ENCODE measurements at places on chromosomes 2 and 18.

- DNase-seq: no peak
These were observed 1.6 kb upstream of the ROCK2 start for GRCh38 chr2:11346023-11346482.

DNA sequence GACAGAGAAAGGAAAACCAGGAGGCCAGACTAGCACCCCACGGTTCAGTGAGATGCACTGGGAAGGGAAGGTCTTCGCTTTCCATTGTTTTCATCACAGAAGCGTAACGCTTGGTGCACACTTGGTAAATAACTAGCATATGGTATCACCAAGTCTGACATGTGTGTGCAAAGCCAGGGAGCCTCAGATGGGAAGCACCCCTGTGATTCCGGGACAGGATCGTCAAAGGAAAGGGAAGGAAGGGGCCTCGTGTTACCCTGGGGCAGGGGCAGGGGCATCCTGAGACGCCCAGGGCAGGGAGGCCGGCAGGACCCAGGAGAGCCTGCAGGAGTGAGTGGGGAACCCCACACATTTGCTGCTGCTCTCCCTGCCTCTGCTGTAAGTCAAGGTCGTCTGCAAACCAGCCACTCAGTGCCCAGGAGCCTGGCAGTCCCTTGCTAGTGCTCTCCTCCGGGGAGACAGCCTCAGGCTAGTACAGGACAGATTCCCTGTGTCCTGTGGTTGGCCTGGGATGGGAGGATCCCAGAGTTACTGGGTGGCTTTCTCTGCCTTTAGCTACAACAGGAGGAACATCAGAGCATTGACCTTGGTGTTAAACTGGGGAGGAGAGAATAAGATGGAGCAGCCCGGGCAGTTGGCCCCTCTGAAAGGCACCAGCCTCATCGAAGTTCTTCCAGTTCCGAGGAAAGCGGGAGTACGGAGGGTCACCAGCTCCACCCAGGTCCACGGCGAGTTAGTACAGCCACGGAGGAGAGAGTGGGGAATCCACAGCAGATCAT lies 192.5 kb downstream of the NDUFA10 start:
- no peak for DNase-seq

GRCh38 chr2:145690183-145690778 lies 1170.4 kb upstream of the ZEB2 start:
- DNase-seq: no peak

GRCh38 chr2:61900281-61900680 lies 5.2 kb upstream of the COMMD1 start:
- DNase-seq: no peak

DNA sequence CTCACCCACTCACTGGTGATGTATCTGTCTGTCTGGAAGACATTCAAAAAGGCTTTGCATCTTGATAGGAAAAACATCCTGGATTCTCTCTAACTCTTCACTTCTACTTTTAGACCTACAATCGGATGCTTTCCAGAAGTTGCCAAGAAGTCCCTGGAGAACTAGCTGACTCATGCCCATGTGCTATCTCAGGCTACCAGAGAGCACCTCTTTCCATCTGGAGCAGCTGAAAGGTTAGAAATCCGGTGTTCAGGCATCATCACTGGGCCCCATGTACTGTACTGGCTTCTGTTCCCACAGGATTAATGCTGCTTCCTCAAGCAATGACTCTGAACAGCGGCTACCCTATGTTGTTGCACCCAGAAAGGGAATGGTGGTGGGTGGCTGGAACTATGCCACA lies 259.0 kb downstream of the NBAS start:
- DNase-seq: no peak

DNA sequence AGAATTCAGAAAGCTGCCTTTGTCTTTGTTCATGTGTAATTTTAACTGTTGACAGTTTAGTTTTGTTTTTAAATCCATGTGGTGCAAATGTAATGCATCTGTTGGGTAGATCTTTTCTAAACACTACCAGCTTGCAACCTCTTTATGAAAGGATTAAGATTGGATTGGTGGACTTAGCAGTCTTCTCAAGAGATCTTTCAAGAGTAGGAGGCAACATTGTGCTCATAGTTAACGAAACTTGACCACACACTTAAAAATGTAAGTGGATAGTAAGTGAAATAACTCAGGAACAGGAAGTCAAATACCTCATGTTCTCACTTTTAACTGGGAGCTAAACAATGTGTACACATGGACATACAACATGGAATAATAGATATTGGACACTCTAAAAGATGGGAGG lies 579.0 kb downstream of the RIT2 start:
- no peak for DNase-seq

DNA sequence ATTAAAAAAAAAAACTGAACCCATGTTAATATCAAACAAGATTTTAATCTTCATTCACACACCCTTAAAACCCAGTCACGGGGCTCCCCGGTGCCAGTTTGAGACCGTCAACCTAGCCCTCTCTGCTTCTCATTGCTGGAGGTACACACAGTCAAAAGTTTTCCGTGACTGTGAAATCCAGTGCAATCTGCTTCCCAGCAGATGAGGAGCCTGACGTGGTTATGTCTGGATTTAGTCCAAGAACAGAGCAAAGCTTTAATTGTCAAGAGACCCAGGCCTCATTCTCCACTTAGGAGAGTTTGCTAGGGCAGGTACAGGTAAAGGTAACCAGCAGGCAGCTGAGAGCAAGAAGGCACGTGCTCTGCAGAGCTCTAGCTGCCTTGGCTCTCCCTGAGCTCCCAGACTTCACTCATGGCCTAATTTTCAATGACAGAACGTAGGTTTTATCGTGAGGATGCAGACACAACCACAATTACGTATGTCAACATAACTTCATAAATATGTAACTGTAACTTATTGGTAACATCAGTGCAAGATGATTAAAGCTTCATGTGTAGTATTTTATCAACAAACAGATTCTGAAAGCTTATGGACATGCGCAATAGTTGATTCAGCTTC lies 56.3 kb downstream of the SLC16A14 start:
- DNase-seq: no peak

GRCh38 chr2:15662579-15662978 lies 70.9 kb downstream of the DDX1 start:
- no peak for DNase-seq

DNA sequence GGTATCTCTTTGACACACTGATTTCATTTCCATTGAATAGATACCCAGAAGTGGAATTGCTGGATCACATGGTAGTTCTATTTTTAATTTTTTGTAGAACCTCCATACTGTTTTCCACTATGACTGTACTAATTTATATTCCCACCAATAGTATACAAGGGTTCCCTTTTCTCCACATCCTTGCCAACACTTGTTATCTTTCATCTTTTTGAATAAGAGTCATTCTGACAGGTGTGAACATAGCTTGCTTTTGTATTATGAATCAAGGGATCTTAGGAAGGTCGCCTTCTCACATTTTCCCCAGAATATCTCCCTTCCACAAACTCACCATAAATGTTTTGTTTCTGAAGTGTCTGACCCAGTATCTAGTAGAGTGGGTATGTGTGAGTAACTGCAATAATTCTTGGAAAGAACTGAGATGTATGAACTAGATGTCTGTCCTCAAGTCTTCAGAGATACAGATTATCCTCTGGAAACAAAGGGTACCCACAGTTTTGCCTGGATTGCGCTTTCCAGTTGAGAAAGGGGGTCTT lies 17.1 kb upstream of the SP3 start:
- no peak for DNase-seq

DNA sequence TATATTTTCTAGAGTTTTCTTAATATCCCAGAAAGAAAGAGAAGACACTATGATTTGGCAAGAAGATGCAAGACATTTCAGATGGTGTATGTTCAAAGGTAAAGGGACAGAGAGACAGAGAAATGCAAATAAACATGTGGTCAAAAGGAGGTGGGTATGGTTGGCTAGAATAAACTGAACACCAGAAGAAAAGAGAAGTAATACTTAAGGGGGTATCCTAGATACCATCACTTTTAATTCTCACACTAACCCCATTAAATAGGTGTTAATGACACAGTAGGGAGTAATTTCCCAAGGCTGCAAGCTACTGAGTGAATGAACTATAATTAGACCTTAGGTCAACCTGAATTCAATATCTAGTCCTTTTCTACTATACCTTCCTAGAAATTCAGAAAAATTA lies 111.2 kb upstream of the CD226 start:
- DNase-seq: no peak

- DNase-seq: no peak
These were observed 148.7 kb downstream of the AGAP1 start for GRCh38 chr2:235642446-235643098.

DNA sequence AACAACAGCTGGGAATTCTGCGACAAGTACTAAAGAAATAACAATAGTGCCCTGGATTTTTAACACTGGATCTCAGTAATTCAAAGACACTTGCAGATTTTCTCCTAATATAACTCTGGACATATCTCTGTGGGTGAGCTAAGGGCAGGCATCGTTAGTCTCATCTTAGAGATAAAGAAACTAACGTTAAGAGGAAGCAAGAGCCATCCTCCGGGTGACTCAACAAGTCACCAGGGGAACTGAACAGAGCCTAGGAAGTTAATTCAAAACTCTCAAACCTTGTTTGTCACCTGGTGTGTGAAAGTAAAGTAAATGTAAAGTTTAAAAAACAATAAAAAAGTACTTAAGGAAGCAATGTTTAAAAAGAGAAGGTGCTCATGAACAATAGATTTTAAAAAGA lies 41.6 kb upstream of the NRP2 start:
- no peak for DNase-seq

DNA sequence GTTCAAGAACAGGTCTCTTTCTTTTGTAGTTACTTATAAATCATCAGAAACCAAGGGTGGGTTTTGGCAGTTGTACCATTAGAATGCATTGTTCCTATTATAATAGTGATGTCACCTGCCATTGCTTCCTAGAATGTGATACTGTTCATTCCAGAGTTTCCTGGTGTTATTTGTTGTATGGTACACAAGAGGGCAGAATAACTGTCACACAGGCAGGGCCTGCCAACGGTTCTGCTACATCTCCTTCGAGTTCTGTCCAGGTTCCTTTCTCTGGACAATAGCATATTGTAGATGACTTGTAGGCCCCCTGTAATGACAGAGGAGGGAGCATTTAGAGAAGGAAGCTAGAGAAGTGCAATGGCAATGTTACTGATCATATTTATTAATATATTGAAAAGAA lies 98.3 kb downstream of the KLHL14 start:
- DNase-seq: no peak

- no peak for DNase-seq
These were observed 42.5 kb downstream of the STEAP3 start for GRCh38 chr2:119266091-119266589.

- no peak for DNase-seq
These were observed 18.9 kb downstream of the MRPL35 start for GRCh38 chr2:86218124-86218523.

- no peak for DNase-seq
These were observed 23.9 kb upstream of the CCDC68 start for GRCh38 chr18:54983041-54983686.

DNA sequence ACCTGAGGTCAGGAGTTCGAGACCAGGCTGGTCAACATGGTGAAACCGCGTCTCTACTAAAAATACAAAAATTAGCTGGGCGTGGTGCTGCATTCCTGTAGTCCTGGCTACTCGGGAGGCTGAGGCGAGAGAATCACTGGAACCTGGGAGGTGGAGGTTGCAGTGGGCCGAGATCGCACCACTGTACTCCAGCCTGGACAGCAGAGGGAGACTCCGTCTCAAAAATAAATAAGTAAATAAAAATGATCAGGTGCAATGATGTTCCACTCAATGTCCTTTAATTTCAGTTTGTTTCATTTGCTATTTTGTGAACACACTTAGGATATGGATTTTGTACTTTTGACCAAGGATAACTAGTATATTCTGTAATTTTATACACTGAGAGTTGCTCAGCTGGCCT lies 9.3 kb downstream of the HADHA start:
- DNase-seq: no peak

- no peak for DNase-seq
These were observed 8.1 kb upstream of the WIPF1 start for GRCh38 chr2:174605687-174606086.

DNA sequence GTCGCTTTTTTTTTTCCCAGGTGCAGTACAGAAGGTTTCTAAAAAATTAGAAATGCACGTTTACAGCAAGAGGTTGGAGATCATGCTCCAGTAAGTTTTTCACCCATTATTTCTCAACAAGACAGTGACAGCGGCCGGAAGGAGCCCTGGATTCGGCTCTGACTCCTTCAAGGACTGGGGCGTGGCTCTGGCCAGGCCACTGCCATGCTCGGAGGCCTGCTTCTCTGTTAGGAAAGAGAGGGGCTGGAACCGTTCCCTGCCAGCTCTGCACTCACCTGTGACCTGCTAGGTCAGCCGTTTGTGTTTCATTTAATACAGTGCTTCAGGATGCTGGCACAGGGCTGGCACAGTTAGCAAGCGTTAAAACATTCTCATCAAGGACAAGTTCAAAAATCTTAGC lies 6.7 kb upstream of the IAH1 start:
- DNase-seq: no peak

DNA sequence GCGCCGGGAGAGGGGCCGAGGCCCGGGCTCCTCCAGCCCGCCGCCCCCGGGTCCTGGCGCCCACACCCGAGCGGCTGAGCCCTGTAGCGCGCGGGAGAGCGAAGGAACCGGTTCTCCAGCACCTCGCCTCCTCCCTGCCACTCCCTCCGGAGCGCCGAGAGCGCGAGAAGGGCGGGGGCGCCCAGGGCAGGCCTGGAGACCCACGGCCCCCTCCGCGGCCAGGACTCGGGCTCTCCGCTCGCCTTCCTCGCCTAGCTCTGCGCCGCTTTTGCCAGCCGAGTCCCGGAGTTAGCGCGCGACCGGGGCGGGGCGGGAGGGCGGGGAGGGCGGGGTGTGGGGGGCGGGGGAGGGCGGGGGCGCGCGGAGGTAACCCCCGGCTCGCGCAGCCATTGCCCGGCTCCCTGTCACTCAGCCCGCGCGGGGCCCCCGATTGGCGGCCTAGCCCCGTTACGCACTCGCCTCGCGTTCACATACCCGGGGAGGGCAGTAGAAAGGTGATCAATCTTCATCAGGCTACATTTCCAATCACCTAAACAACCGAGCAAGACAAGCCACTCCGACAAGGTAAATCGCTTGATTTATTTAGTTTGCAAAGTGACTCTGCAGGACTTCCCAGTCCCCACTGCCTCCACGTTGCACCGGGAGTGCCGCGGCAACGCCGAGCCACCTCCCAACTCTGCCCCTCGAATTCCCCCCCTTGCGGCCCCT lies at the start of gene OTX1:
Gene OTX1, plus strand, starts transcription at position 497 of the 708 bp plus-strand sequence. CDS start 2,161 bp downstream, outside the sequence.
- no peak for DNase-seq

DNA sequence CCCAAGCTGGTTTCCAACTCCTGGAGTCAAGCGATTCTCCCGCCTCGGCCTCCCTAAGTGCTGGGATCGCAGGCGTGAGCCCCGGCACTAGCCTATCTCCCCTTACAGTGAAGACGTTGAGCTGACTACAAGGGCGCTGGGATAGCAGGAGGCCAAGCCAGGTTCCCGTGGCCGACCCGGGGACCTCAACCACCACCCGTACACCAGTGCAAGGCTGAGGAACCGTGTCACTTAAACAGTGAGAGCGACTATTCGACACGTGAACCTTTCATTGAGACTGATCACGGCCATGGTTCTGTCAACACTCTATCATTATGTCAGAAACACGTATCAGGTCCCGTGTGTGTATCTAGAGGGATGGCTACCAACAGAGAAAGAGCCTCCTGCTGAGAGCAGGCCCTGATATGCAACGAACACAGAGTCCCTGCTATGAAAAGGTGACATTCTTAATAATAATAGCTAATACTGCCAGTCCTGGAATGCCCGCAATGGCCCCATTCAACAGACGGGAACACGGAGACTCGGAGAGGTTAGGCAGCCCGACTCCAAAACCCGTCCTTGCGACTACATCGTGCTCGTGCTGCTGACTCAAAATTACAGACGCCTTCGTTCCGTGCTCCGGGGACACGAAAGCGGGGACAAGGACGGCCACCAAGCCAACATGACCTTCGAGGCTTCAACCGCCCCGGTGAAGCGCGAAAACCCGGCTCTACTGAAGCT lies 833 bp downstream of the AFG3L2 start:
- no peak for DNase-seq

- no peak for DNase-seq
These were observed 30.4 kb upstream of the FN1 start for GRCh38 chr2:215466097-215466909.

All from activated T-helper 9 cell treated with anti-CD3 and anti-CD28 coated beads, Interleukin-2, amount 50 U/mL, for 16 hours (primary cell).